ENCODE measurements at places on chromosomes 7 and 10.
A peak's percentile ranks its signal among the peaks of the same experiment; 100 is the strongest.

DNA sequence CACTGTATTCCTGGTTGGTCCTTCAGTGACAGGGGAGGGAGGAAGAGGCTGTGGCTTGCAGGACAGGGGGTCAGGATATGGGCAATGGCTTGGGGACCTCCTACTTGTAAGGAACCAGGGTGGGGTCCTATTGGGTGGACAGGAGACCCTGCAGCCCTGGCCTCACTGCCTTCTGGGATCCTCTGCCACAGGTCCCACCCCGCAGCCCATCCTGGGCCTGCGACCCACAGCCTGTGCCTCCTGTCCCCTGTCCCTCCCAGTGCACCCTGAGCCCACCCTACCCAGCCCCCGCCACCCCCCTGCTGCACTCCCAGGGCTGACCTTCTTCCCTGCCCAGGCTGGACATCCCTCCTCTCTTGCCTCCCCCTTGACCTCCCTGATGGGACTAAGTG is 58.7 kb upstream of the MYL10 start:
- DNase-seq, result no peak

DNA sequence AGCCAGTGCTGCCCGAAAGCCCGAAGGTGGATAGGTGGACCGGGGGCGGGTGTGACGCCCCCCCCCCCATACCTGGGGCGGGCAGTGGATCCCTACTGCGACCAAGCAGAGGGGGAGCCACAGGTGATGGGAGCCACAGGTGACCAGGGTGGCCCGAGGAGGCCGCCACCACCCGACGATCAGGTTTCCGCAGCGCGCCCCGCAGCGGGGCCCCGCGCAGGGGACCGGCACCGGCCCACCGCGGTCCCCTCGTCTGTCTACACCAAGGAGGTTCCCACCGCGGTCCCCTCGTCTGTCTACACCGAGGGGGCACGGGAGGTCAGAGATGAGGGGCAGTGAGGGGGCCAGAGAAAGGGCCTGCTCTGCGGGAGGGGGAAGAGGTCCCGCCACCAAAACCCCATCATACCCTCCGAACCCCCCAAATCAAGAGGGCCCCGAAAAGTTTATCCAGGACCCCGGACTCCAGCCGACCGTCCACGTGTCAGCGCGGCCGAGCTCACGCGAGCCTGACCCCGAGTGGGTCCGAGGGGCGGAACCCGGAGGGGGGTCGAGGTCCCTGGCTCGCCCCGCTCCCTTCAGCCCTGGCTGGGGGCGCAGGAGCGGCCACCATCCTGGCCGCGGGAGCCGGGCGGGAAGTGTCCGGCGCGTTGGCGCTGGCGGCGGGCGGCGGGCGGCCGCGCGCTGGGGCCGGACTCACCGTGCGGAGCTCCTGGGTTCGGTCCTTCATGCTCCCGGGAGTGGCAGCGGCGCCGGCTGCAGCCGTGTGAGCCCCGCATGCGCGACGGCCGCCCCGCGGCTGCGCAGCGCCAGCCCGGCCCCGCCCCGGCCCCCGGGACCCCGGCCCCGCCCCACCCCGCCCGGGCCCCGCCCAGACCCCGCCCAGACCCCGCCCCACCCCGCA is at the start of gene STX1A:
TSS of gene STX1A (minus strand) at position 765 of the 901 bp plus-strand sequence. CDS start at position 727, 38 bp downstream.
- peak; percentile 73 for DNase-seq

- DNase-seq, result no peak
These were observed 147.1 kb upstream of the AOAH start for GRCh38 chr7:36871355-36871738.

GRCh38 chr10:71245420-71246325 is 33.3 kb downstream of the UNC5B start:
- DNase-seq, result no peak

DNA sequence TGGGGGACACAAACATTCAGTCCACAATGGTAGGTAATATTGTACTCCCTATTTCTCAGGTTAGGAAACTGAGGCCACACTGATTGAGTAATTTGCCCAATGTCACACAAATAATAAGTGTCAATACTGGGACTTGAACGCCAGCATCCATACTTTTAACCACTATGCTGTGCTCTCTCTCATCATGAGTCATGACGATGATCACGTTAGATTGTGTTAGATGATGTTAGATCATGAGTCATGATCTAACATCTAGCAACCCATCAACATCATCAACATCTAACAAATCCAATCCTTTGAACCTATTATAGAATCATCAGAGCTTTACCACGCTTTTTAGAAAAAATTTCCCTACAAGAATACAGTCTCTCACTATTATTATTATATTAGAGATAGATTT is 28.1 kb upstream of the HERPUD2 start:
- DNase-seq, result no peak

GRCh38 chr7:157521061-157521731 is 184.4 kb downstream of the DNAJB6 start:
- no peak for DNase-seq

GRCh38 chr7:138853448-138853847 is 55.5 kb upstream of the ATP6V0A4 start:
- DNase-seq, result no peak

DNA sequence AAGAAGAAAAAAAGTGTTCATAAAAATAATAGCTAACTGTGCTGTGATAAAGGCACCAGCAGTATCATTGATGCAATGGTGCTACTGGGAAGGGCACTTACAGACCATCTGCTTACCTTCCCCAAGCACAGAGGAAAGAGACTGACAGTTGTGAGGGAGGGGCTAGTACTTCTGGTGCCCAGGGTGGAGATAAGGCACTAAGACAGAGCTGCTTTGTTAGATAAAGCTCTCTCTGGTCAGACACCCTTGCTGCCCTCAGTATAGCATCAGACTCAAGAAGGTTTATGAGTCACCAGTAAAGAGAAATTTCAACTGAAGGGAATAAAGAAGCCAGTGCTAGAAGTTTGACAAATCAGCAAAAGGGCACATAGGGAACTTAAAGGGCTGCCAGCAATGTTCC is 325.6 kb downstream of the HPSE2 start:
- no peak for DNase-seq

DNA sequence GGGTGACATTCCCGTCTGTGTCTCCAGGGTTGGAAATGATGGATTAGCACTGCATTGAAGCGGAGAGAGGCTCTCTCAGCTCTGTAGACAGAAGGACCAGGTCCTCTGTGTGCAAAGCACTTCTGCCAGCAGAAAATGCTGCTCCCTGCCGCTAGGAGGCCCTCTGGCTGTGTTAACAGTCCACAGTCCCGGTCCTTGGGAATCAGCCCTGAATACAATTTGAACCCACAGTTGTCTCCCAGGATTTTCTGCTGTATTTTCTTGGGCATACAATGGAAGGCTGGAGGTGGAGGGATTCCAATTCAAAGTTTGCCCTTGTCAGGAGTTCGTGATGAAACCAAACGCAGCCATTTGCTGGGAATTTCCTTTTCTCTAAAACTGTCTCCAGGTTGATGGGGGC is 205.2 kb downstream of the GLRX3 start:
- DNase-seq, result no peak

DNA sequence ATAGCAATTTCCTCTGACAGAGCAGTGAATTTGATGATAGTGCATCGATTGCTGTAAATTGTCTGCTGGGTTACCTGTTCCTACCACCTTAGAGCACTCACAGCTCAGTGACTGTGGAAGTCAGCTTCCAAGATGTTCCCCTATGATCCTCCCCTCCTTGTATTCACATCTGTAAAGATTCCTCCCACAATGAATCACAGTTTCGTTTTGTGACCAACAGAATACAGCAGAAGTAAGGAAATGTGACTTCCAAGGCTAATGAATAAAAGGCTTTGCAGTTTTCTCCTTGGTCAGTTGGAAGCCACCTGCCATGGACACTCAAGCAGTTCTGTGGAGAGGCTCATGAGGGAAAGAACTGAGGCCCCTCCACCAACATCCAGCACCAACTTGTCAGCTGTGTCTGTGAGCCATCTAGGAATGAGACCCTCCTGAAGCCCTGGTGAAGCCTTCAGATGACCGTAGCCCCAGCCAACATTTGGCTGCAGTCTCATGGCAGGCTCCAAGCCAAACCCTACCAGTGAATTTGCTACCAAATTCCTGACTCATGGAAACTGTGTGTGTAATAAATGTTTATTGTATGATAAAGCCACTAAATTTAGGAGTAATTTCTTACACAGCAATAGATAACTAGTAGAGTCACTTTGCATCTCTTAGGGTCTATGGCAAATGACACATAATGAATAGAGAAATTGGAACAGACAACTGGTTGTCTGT is 309.5 kb upstream of the NPVF start:
- no peak for DNase-seq

Data from stimulated activated CD4-positive, alpha-beta T cell treated with anti-CD3 and anti-CD28 coated beads, Interleukin-4, amount 100 ng/mL, for 1 hour (primary cell).